ENCODE measurements at places on chromosomes 2 and 18.

- no peaks in the 10 kb centered on the region for H3K36me3 ChIP-seq
- no peak for DNase-seq
- H3K4me1 ChIP-seq = no peaks in the 10 kb centered on the region
- no peak overlapping the region for H3K27ac ChIP-seq
- H3K27me3 ChIP-seq = no peaks in the 10 kb centered on the region
Observed at GRCh38 chr18:70499218-70499691, 210.4 kb downstream of the SOCS6 start.

GRCh38 chr2:108271691-108272253 lies 16.9 kb upstream of the SULT1C2 start:
- H3K4me3 ChIP-seq = no peak overlapping the region
- H3K4me1 ChIP-seq = no peaks in the 10 kb centered on the region
- DNase-seq = no peak
- H3K27me3 ChIP-seq = no peaks in the 10 kb centered on the region

- H3K27me3 ChIP-seq = no peaks in the 10 kb centered on the region
- no peak overlapping the region for H3K4me3 ChIP-seq
Observed at GRCh38 chr2:148416248-148416647, 228.3 kb upstream of the EPC2 start.

DNA sequence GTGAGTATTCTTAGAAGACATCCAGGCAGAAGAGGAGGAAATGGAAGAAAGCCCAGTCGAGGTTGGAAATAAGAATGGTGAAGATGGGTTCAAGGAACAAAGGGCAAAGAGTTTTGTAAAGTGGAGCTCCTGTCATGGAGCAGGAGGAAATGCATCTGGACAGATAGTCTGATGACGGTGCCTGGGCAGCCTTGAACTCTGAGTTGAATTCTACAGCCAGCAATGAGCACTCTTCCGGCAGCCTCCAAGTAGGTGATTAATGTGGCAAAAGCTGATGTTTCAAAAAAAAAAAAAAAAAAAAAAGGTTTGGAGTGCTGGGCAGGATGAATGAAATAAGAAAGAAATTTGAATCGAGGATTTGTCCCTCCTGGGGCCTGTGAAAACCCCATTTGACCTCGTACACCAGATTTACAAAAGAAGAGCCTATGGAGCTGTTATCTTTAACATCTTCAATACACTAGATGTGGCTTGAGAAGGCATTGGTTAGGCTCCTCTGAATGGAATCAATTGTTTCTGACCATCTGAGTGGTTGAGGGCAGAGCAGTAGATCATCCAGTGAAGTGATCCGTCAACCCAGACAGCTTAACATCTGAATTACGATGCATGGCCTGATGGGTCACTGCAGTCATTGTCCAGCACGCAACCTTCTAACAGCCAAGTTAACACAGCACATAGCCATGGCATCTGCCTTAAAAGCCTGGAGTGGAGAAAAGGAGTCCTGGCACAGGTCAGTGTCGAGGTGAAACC lies 449.7 kb downstream of the TXNL1 start:
- no peak overlapping the region for H3K4me3 ChIP-seq
- H3K4me1 ChIP-seq = no peaks in the 10 kb centered on the region
- no peak for DNase-seq
- no peak overlapping the region for H3K27ac ChIP-seq
- H3K36me3 ChIP-seq = no peaks in the 10 kb centered on the region

DNA sequence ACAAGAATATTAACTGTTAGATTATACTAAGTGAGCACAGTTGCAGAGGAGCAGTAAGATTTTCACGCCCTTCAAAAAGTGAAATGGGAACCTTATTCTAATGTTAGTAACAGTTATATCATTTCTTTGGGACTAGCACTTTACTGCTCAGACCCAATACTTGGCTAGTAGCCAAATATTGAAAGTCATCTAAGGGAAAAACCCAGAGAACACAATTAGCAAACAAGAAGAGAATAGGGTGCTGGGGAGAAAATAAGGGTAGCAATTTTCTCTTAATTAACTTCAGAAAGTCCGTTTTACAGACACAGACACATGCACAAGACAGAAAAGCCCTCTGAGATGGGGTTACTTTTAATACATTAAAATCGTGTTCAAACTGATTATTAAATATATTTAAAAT lies 71.8 kb downstream of the ID2 start:
- H3K4me3 ChIP-seq = no peak overlapping the region
- H3K27me3 ChIP-seq = no peaks in the 10 kb centered on the region
- H3K36me3 ChIP-seq = peaks cover 49% of the 10 kb centered on the region
- no peak for DNase-seq
- no peaks in the 10 kb centered on the region for H3K4me1 ChIP-seq
- H3K27ac ChIP-seq = no peak overlapping the region

GRCh38 chr2:7333189-7333765 lies 416.1 kb downstream of the RNF144A start:
- H3K4me3 ChIP-seq = no peak overlapping the region
- DNase-seq = no peak
- no peaks in the 10 kb centered on the region for H3K27me3 ChIP-seq
- H3K4me1 ChIP-seq = no peaks in the 10 kb centered on the region
- no peak overlapping the region for H3K27ac ChIP-seq
- H3K36me3 ChIP-seq = no peaks in the 10 kb centered on the region

- H3K36me3 ChIP-seq = no peaks in the 10 kb centered on the region
- peaks cover 14% of the 10 kb centered on the region for H3K4me1 ChIP-seq
- H3K27ac ChIP-seq = no peak overlapping the region
- DNase-seq = peak; percentile 53
- H3K4me3 ChIP-seq = peak overlapping the region; percentile 33
Observed at GRCh38 chr2:104872866-104873688, 19.2 kb downstream of the POU3F3 start.

GRCh38 chr2:77101796-77102452 lies 420.3 kb downstream of the LRRTM4 start:
- H3K36me3 ChIP-seq = no peaks in the 10 kb centered on the region
- no peaks in the 10 kb centered on the region for H3K27me3 ChIP-seq
- H3K4me3 ChIP-seq = no peak overlapping the region
- H3K27ac ChIP-seq = no peak overlapping the region
- DNase-seq = no peak

DNA sequence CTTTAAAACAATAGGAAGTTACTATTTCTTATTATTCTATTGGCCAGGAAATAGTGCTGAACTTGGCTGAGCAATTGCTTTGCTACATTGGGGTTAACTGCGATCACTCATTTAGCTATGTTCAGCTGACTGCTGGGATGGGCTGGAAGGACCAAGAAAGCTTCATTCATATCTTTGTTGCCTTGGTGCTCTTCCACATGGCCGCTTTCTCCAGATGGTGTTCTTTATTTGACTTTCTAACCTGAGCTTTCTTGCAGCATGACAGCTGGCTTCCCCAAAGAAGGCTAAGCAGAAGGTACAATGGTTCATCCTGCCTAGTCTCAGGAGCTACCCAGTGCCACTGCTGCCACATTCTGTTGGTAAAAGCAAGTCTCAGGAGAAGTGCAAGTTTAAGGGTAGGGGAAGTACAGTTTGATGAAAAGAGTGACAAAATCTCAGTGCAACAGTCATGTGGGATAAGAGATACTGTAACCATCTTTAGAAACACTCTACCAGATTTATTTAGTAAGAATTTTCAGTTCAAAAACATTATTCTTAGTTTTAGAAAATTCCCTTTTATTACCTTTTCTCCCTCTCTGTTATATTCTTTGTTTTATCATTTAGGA lies 180.6 kb upstream of the RBMS1 start:
- H3K4me1 ChIP-seq = no peaks in the 10 kb centered on the region
- H3K4me3 ChIP-seq = no peak overlapping the region
- no peaks in the 10 kb centered on the region for H3K27me3 ChIP-seq
- no peak for DNase-seq
- H3K36me3 ChIP-seq = no peaks in the 10 kb centered on the region
- no peak overlapping the region for H3K27ac ChIP-seq

GRCh38 chr2:109185821-109186570 lies 57.0 kb downstream of the SH3RF3 start:
- no peak overlapping the region for H3K4me3 ChIP-seq
- no peak for DNase-seq
- no peak overlapping the region for H3K27ac ChIP-seq
- H3K36me3 ChIP-seq = no peaks in the 10 kb centered on the region

DNA sequence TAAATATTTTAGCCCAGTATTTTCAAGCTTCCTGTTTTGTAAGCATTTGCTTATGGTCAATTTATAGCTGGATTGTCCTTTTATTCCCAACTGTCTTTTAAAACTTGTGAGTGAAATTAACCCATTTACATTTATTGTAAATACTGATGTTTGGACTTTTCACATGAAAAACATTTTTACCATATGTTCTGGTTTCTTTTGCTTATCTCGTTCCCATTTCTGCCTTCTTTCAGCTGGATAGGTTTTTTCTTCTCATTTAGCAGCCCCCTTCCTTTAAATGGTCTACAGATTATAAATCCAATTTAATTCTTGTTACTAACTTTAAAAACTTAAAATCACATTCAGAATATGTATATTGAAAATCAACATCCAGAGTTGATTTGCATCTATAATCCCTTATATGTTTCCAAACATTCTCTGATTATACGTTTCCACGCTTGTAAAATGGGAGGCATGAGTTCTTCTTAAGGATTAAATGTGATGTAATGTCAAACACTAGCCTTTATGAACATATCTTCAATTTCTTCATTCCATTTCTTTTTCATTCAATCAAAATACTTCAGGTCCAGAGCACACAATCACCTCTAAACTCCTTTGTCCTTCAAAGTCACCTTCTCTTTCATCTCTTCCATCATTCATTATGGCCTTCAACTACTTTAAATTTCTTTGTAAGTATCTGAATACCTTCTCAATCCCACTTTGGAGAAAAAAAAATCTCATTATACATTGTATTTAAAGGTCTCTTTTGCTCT lies 1.1 kb upstream of the KDM3A start:
- H3K36me3 ChIP-seq = peaks cover 4% of the 10 kb centered on the region
- H3K27ac ChIP-seq = peak overlapping the region; percentile 92

DNA sequence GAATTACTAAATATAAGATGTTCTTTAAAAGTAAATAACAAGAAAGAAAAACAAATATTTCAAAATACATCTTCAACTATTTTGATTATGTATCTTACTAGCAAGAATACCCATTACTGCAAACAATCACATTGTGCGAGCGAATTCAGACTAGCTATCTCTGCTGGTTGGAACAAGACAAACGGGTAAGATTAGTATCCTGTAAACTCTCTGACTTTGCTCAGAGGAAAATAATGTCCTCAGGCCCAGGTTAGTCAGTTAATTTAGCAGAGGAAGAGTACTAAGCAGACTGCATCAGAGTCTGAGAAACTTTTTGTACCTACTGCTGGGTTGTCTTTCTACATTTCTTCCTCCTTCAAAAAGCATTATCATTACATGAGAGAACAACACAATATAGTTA lies 50.4 kb upstream of the MCM6 start:
- H3K36me3 ChIP-seq = peaks cover 56% of the 10 kb centered on the region
- no peaks in the 10 kb centered on the region for H3K27me3 ChIP-seq
- no peak overlapping the region for H3K4me3 ChIP-seq
- H3K27ac ChIP-seq = no peak overlapping the region
- DNase-seq = no peak
- H3K4me1 ChIP-seq = peaks cover 6% of the 10 kb centered on the region

DNA sequence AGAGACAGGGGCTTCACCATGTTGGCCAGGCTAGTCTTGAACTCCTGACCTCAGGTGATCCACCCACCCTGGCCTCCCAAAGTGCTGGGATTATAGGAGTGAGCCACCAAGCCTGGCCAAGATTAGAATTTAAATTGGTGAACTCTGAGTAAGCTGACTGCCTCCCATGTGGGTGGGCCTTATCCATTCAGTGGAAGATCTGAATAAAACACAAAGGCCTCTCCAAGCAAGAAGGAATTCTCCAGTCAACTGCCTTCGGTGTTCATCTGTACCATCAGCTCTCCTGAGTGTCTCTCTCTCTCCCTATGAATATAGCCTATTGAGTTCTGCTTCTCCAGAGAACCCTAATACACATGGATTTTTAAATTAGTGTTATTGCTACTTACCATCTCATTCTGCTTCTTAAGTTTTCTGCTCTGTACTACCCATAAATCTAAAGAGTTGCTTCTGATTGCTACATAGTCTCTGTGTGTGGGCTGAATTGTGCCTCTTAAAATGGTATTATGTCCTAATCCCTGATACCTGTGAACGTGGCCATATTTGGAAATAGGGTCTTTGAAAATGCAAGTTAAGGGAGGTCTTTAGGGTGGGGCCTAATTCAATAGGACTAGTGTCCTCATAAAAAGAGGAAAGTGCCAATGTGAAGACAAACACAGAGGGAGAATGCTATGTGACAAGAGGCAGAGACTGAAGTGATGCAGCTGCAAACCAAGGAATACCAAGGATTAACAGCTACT lies 36.3 kb downstream of the FBXO11 start:
- no peak for DNase-seq
- peak overlapping the region; percentile 43 for H3K27ac ChIP-seq
- H3K4me1 ChIP-seq = peaks cover 5% of the 10 kb centered on the region
- no peak overlapping the region for H3K4me3 ChIP-seq
- no peaks in the 10 kb centered on the region for H3K27me3 ChIP-seq

GRCh38 chr2:124804014-124804940 lies 779.2 kb downstream of the CNTNAP5 start:
- H3K27me3 ChIP-seq = no peaks in the 10 kb centered on the region
- no peaks in the 10 kb centered on the region for H3K36me3 ChIP-seq
- H3K4me1 ChIP-seq = no peaks in the 10 kb centered on the region
- no peak overlapping the region for H3K27ac ChIP-seq

DNA sequence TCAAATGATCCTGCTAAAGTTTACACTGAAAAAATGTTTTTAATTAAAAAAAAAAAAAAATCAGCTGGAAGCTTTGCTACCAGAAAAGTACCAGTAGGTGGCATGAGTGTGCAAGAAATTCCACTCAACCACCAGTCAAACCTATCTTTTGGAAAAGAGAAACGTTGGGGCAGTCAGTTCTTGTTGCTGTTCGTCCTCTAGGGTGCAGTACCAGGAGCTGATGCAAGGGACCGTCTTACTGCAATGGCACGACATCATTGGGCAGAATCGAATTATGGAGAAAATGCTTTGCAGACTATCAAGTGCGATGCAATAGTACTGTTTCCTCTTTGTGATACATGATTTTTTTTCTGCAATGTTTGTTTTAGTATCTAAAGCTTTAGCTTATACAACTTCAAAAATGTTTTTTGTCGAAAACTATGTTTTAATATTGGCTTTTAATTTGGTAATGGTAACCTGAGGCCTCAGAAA lies 18.3 kb downstream of the YPEL5 start:
- H3K36me3 ChIP-seq = peaks cover 25% of the 10 kb centered on the region
- H3K4me3 ChIP-seq = no peak overlapping the region
- H3K4me1 ChIP-seq = no peaks in the 10 kb centered on the region
- DNase-seq = peak; percentile 80
- H3K27ac ChIP-seq = no peak overlapping the region

Data from CD14-positive monocyte (primary cell).